ENCODE measurements at places on chromosomes 5 and 9. TPM values are rescaled to one million over a fixed set of nuclear protein-coding genes. Genes with fewer than 3 reads are reported as not detected.

DNA sequence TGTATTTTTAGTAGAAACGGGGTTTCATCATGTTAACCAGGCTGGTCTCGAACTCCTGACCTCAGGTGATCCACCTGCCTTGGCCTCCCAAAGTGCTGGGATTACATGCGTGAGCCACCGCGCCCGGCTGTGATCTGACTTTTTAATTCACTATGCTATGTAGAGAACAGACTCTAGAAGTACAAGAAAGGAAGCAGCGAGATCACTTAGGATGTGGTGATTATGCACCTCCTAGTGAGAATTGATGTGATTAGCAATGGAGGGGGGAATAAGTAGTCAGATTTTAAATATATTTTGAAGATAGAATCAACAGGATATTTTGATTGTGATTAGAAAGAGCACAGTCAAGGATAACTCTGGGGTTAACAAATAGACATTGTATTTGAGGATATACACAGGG is 36.3 kb downstream of the GAPVD1 start:
- no peak for DNase-seq

DNA sequence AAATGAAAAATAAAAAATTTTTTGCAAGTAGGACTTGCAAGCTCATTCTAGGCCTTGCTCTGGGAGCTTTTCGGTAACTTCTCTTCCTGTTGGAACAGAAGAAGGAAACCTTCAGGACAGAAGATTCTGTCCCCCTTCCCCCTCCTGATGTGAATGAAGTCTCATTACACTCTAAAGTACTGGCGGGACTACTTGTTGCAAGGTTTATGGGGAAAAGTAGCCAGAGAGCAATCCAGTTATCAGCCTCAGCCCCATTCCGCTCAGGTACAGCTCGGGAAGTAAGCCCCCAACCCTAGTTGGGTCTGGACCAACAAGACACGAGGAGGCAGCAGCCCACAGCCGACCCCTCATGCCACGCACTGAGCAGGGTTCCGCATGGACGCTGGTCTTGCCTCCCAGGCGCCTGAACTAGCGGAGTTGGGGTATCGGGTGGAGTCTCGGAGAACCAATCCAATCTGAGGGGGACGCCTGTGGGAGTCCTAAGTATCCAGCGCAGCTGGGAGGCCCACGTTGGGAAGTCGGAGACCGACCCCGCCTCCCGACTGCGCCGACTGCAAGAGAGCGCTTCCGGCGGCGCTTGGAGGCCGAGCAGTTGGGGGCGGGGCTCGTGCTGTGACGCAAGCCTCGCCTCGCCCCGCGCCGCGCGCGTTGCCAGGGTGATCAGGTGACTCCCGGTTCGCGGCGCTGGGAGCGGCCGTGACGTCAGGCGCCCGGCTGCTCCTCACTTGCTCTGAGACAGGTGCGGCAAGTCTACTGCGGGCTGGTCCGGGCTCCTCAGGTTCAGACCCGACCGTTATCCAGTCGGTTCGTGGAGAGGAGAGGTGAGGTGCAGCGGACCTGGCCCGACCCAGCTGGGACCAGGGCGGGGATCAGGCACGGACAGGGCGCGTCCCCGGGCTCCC is at the start of gene CYSTM1:
Gene CYSTM1, plus strand, starts transcription at position 724 of the 902 bp plus-strand sequence. CDS start 19,278 bp downstream, outside the sequence.
- peak; percentile 99 for DNase-seq

DNA sequence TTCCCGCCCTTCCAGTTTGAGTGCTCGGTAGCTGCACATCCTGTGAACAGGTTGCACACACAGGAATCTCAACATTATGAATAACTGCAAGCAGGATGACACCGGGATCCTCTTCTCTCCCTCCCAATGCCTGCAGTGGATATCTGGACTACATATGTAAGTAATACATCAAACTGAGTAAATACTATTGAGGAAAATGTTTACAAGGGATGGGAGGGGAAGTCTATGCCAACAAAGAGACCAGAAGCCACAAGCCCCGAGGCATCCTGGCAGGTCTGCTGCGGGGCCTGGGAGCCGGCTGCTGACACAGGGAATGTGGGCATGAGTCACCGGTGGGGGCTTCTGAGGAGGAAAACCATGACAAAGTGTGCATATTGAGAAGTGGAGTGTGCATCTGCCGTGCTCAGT is 8.6 kb upstream of the ANKRD33B start:
- DNase-seq, result no peak

GRCh38 chr5:137935190-137935589 is 45.9 kb downstream of the PKD2L2 start:
- DNase-seq, result no peak

GRCh38 chr5:108003178-108003577 is 332.4 kb upstream of the EFNA5 start:
- no peak for DNase-seq

DNA sequence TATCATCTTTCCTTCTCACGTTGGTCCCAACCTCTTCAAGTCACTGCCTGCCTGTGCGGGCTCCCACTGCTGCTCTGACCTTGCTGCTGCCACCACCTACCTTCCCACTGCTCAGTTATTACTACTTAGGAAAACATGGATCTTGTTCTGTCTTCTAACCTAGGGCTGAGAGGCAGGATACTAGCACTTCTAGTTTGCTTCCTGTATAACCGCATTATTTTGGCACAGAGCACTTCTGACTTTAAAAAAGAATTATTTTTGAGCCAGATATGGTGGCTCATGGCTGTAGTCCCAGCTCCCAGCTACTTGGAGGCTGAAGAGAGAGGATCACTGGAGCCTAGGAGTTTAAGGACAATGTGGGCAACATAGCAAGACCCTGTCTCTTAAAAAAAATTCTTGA is 135.4 kb upstream of the GNA14 start:
- no peak for DNase-seq

GRCh38 chr9:38083858-38084555 is 15.0 kb upstream of the SHB start:
- no peak for DNase-seq

DNA sequence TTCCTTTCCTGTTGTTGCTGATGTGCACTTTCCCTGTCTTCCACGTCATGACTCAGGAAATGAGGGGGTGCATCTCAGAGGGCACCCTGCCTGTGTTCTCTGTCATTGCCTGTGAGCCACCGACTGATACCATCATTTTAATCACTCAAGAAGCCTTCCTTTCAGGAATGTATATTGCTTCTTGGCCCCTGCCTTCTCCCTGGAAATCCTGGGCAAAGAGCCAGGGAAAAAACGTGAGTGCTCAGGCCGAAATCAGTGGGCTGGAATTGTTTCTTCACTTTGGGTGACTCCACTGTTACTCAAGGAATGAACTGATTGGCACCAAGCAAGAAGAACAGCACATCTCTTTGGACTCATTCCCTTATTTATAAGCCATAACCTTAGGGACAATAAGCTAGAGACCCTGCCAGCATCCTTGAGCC is 126.1 kb downstream of the SNX18 start:
- no peak for DNase-seq

The MARCOL gene
- not detected for total RNA-seq

The F12 gene
- total RNA-seq, result not detected

The FLT4 gene
- 8.0 TPM for total RNA-seq

The B4GALT7 gene
- total RNA-seq, result 15.4 TPM

The MGAT1 gene
- total RNA-seq, result 67.0 TPM

The CCL19 gene
- total RNA-seq, result 2.1 TPM

The ACTBL2 gene
- total RNA-seq, result not detected
